CD4-positive, alpha-beta T cell (primary cell): ENCODE measurements at places on chromosomes 2 and 18. TPM values are rescaled to one million over a fixed set of nuclear protein-coding genes. Genes with fewer than 3 reads are reported as not detected.

DNA sequence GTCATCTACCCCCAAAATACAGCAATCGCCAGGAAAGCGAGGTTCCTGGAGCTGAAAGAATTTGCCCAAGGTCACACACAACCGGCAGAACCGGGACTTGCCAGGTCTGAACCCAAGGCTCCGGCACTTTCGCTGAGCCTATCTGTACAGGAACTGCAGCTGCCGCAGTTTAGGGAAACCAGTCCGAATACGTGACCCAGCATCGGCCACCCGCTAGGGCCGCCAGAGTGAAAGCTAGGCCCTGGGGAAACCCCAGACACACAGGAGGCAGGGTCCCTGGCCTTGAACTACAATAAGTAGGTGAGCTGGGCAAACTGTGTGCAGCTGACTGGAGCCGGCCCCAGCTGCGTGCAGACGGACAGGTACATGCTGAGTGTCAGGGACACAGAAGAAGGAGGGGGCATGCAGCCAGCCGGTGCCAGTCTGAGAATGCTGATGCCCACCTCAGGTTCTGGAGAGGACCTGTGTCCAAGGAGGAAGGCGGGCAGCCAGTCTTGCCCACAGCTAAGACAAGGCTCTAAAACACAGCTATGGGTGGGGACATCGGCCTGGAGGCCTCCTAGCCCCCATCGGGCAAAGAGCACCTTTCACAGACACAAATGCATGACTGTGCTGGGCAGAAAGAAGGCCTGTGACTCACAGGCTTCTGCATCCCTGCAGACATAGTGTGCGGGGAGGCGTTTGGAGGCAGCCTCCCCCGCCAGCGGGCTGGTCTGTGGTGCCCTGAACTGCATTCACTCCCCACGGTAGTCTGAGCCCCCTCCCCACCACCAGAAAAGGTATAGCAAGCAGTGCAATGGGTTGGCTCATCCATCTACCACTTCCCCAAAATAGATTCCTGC, 107.4 kb upstream of the ID2 start:
- DNase-seq = no peak

- DNase-seq = no peak
Measured at GRCh38 chr2:143682436-143683055, 553.3 kb downstream of the ARHGAP15 start.

GRCh38 chr2:53848062-53848461, 11.7 kb downstream of the GPR75 start:
- no peak for DNase-seq

GRCh38 chr2:238143239-238143951, 4.9 kb downstream of the KLHL30 start:
- no peak for DNase-seq

- no peak for DNase-seq
Measured at GRCh38 chr2:238445409-238446190, 18.9 kb downstream of the ASB1 start.

GRCh38 chr2:219417374-219417773, 803 bp upstream of the DES start:
- DNase-seq = no peak

- DNase-seq = no peak
Measured at GRCh38 chr2:188884517-188884916, 89.7 kb upstream of the COL3A1 start.

- no peak for DNase-seq
Measured at GRCh38 chr18:61993831-61994230, 101.0 kb upstream of the RNF152 start.

- DNase-seq = no peak
Measured at GRCh38 chr2:84238907-84239306, 220.2 kb downstream of the SUCLG1 start.

- DNase-seq = no peak
Measured at GRCh38 chr2:102932501-102932900, 170.7 kb downstream of the TMEM182 start.

DNA sequence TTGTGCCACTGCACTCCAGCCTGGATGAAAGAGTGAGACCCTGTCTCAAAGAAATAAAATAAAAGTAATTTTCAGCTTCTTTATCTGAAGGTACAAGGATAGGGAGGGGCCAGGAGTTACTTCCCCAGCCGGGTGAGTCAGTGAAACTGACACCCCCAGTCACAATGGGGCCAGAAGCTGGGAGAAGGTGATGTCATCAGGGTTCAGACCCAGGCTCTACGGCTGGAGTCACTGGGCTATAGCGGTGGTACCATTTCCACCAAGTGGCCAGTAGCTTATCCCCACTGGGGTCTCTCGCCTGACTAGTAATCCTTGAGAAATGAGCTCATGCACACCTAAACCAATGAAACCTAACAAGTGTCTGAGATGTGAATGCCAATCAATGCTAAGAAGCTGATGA, 107.9 kb downstream of the ALPK2 start:
- no peak for DNase-seq

The ASB18 gene
- total RNA-seq = not detected

The CAPN14 gene
- 0.30 TPM for total RNA-seq

The CPO gene
- not detected for total RNA-seq

The CIB4 gene
- total RNA-seq = not detected
